ENCODE measurements at places on chromosomes 12 and 14.

DNA sequence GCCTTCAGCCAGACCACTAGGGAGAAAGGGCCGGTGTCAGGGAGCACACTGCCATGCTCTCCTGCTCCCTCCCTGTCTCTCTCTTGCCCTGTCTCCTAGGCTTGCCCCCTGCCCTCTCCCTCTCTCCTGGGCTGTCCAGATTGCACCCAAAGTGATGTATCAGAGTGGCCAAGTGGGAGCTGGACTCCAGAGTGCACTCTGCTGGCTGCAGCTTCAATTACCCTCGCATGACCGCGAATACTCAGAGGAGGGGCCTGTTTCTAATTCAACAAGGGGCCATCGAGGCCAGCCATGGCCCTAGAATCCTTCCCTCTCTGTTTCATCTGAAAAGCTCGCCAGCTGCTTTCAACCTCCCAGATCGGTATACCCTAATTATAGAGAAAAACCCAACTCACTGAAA lies 206.4 kb upstream of the FKBP4 start:
- DNase-seq, result no peak

DNA sequence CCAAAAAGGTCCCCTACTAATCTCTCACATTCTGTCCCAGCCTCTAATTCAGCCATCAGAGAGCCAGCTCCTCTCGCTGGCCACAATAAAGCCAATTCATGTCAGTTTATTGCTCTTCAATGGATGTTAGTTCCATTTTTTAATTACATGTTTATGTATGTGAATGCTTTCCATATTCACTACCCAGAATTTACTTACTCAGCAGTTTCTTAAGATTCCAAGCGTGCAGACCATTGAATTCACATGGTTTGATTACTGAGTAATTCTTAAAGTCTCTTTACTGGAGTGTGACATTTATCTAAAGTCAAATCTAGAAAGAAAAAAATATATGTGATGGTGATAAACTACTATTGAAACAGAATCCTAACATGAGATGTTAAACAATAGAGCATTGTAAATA lies 102.2 kb downstream of the LLPH start:
- DNase-seq, result no peak

DNA sequence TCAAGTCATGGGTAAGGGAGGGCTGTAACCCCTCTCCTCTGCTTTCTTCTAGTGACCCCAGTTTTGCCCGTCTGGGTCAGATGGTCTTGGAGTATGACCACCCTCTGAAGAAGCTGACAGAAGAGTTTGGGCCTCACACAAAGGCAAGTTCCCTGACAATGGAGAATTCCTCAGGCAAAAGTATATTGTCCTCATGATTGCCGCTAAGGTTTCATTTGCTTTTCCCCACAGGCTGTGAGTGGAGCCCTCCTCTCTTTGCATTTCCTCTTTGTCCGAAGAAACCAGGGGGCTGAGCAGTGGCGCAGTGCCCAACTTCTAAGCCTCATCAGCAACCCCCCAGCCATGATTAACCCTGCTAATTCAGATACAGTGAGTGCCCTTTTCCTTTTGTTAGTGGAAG lies 12.1 kb downstream of the NCKAP1L start:
- DNase-seq, result no peak

GRCh38 chr12:1720494-1720893 lies 29.6 kb downstream of the ADIPOR2 start:
- no peak for DNase-seq

DNA sequence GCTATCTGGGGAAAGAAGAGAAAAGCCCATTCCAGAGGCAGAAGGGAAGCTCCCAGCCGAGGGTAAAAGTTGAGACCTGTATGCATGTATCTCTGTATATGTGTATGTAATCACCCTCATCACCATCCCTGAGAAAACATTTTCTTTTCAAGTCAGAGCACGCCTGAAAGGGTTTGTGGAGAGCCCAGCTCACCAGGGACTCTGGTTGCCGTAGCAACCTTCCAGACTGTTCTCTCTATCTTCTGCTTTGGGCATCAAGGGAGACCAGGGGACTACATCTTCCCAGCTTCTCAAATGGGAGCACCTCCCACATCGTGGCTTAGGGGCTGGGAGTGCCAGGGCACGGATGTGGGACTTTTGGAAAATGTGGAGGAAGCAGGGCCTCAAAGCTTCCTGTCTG lies 93.5 kb downstream of the GALNT8 start:
- DNase-seq, result no peak

DNA sequence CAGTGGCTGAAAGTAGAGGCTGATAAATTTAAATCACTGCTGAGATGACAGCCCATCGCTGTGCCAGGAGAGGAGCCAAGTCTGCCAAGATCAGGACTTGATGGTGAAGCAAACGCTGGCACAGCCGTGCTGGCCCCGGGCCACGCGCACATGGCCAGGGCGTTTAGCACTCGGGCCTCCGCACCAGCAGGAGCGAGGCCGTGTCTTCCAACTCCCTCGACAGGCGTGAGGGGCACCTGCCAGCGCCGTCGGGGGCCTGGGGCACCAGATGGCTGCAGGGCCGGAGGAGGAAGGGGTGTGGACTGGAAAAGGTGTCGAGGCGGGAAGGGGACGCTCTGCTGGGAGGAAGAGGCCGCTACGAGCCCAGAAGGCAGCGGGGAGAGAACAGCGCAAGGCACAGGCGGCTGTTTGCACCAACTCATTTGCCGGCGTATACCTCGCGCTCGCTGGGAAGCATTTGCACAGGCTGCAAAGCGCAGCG lies 29.5 kb downstream of the RIMBP2 start:
- no peak for DNase-seq

DNA sequence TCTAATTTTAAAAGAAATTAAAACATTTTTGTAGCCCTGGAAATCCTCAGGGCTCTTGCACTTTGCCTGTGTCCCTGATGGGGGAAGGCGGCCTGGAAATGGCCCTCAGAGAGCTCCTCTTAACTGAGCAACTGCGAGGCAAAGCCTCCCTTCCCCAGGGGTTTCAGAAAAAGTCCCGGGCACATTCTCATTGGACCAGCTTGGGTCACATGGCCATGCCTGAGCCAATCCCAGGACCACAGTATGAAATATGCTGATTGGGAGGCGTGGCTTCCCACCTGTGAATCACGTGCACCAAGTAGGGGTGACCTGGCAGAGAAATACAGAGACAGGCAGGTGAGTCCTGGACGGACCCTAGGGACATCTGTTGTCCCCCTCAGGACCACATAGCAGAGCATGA lies 90.4 kb upstream of the SFSWAP start:
- no peak for DNase-seq

- no peak for DNase-seq
These were observed 53.7 kb downstream of the SERPINA10 start for GRCh38 chr14:94239406-94239805.

- no peak for DNase-seq
These were observed 72.5 kb upstream of the ATP2B1 start for GRCh38 chr12:89781156-89781555.

DNA sequence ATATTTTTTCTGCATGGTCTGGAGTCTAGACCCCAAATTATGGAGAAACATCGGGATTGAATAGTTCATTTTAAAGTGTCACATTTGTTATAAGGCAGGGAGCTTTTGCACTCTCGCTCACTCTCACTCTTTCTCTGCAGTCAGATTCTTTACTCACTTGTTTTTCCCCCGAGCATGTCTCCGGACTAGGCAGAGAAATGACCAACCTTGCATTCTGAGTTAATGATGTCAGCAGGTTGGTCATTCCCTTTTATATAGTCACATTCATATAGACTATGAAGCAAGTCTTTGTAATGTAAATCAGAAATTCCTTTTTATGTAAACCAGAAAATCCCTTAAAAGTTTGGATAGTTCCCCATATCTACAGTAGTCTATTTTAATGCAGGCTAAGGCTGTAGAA lies 4.1 kb downstream of the C12orf75 start:
- no peak for DNase-seq

- DNase-seq, result peak; percentile 87
These were observed 136.1 kb downstream of the FGD4 start for GRCh38 chr12:32535288-32535999.

- DNase-seq, result no peak
These were observed 31.9 kb downstream of the FBRSL1 start for GRCh38 chr12:132521712-132522292.

GRCh38 chr14:34983148-34983760 lies 462 bp downstream of the SRP54 start:
- DNase-seq, result no peak

All from NCI-H2029 treated with DMSO at 0.1 percent for 48 hours (cell line).